Breast epithelium (tissue), 4 donors: ENCODE measurements at places on chromosomes 1 and 21. TPM values are rescaled to one million over a fixed set of nuclear protein-coding genes. Genes with fewer than 3 reads are reported as not detected.

Gene VWA5B1
- 0.29 TPM for total RNA-seq

Gene SPATA45
- total RNA-seq: not detected

Gene DCDC2B
- not detected for total RNA-seq

Gene MYBPH
- not detected for total RNA-seq

Gene TRAF3IP3
- 4.6 TPM for total RNA-seq

GRCh38 chr1:206803221-206803730, 31.0 kb upstream of the IL10 start:
- DNase-seq: no peak

DNA sequence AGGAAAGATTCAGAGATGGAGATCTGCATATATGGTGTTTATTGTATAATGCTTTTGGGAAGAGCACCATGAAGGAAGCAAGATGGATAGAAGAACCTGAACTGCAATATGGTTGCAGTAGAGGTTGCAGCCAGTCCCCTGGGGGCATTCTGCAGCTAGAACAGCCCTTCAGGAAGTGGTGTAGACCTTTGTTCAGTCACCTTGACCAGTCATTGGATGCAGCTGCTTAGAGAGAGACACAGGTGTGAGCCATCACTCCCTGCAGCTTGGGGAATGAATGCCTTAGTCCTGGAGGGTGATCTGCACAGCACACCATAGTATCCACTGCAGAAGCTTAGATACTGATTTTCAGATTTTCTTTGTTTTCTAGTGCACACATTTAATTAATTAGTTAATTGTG, 42.3 kb downstream of the NEK7 start:
- no peak for DNase-seq

GRCh38 chr1:200917291-200917817, 22.7 kb downstream of the INAVA start:
- no peak for DNase-seq

DNA sequence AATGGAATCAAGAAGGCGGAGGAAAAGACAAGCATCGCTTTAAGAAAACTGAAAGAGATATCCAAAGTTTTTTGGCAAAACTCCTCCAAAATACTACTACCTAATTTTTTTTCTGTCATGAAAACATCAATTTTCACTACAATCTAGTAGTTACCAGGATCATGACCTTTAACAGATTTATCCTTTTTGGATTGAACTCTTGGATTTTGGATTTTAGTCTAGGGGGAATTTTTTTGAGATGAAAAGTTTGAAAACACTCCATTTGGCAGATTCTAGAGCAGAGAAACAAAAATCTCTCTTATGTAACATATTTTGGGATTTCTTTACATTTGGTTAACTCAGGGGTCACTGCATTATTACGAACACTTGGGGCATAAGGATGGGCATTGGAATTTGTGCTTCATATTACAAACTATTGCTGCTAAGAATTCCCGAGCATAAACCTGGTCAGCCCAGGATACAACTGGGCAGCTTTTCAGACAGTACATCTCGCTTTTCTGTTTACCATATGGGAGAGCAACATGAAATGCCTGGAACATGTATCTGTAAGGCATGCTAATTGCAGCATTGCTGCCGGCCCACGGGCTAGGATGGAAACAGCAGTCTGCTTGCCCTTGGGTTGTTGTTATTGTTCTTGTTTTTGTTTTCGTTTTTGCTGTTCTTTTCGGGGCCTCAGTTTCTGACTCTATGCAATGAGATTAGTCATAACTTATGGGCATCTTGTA, 264.3 kb downstream of the RHOU start:
- no peak for DNase-seq

DNA sequence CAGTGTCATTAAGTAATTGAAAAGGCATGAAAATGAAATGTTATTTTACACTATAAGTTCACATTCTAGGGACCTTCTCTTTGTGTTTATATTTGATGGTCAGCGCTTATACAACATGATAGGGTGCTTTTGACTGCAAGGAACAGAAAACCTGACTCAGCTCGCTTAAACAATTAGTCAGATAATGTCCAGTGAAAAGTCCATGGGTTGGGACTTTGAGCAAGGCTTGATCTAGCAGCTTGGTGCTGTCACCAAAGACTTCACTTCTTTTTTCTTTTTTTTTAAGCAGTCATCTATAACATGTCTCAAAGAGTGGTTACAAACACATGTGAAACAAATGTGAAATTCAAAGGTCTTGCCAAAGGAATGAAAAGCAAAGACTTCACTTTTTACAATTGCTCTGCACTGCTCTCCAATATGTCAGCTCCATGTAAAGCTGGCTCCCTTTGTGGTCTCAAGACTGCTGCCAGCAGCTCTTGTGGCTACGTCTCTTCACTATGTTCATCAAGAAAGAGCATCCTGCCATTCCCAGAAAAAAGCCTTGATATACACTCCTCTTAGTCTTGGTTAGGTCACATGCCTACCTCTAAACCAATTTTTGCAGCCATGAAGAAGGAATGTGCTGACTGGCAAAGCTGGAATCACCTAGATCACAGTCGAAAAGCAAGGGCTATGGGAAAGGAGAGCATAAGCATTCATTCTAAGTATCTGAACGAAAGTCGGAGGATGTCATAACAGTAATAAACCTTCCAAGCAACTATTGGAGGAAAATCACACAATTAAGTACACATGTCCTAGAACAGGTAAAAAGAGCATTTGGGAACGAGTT, 15.2 kb downstream of the F3 start:
- DNase-seq: no peak

DNA sequence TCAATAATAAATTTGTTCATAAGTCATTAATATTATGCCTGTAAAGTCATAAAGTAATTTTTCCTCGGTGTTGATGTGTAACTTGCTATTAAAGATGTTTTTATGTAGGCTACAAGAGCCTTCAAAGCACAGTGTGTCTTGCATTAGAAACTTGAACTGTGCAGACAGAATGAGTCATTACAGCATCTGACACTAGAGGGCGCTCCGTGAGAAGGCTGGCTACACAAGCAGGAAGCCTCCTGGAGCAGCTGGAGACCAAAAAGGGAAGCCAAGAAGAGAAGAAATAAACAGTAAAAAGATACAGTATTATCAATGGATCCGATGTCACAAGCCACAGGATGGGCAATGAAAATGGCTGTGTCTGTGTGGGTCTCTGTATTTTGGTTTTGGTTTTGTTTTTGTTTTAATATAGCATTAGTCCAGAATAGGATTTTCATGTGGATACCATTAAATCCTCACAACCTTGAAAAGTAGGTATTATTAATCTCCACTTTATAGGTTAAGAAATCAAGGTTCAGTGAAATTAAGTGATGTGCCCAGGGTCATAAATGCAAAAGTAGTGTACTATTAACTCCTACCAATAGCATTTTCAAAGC, 16.1 kb upstream of the LRRC8D start:
- peak; percentile 82 for DNase-seq

GRCh38 chr1:109404838-109405237, 7.1 kb upstream of the SORT1 start:
- no peak for DNase-seq

- no peak for DNase-seq
Observed at GRCh38 chr1:212979340-212980122, 29.2 kb downstream of the VASH2 start.

DNA sequence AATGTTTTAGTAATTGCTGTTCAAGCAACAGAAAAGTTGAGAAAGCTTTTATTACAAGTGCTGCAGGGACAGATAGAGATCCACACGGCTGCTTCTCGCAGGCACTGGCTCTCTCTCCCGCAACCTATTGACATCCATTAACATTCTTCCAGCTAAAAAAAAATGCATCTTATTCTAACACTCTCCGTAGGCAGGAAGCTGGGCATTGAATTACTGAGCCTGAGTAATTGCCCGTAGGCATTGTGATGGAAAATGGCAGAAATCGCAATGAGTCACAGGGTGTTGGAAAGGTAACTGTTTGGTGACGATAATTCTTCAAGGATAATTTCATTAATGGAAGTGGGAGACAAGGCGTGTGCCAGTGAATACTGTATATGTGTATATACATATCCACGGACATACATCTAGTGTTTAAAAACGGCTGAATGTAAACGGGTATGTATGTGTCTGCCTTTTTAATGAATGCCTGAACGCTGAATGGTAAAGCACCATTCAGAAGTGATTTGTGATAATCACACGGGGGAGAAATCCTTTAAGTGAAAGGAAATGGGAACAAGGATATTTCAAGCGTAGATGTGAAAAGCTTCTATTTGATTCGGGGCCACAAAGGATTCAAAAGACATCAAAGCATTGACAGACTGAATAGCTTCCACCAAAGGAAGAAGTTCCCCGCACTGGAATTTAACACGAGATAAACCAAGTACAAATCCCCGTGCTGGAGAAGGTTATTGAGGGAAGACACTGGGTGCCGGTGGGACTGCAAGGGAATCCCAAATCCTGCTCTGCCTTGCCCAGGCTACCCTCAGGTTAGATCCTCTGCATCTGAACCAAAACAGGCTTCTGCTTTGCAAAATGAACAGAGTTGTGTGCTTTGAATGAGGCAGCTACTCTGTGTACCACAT, 567.2 kb downstream of the NPHP4 start:
- DNase-seq: no peak

GRCh38 chr1:119885903-119886783, 10.2 kb downstream of the ADAM30 start:
- peak; percentile 67 for DNase-seq

GRCh38 chr1:18384059-18384458, 96.7 kb upstream of the KLHDC7A start:
- no peak for DNase-seq

GRCh38 chr1:206809504-206810084, 37.3 kb upstream of the IL10 start:
- DNase-seq: no peak

DNA sequence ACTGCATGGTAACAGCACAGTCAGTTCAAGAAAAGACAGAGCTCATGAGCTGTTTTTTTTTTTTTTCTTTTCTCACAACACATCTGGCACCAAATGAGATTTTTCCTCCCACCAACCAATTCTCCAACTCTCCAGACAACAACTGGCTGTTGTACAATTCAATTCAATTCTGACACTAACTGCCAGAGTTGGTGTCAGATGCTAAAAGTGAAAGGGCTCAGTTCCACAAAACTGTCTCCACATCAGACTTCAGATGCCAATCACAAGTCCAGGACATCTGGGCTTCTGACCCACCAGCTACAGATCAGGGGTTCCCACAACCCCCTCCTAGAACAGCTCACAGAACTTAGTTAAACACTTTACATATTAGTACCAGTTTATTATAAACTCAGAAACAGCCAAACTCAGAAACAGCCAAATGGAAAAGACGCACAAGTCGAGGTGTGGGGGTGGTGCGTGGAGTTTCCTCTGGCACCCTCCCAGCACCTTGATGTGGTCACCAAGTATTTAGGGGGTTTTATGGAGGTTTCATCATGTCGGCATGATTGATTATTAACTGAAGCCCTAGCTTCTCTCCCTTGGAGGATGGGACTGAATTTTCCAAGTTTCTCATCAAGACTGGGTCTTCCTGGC, 39.2 kb upstream of the LRRC8D start:
- no peak for DNase-seq

DNA sequence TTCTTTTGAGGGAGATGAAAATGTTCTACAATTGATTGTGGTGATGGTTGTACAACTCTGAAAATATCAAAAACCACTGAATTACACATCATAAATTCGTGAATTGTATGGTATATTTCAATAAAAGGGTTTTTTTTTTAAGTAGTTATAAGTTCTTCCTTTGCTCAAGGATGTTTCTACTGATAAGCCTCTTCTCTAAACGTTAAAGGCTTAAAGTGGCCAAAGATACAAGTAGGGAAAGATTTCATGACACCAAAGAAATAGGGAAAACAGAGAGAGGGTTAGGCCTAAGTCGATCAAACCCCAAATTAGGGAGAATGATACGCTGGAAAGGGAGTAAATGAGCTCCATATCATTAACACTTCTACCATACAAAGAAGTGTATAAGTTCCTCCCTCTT, 4.1 kb downstream of the KDM5B start:
- DNase-seq: no peak

- no peak for DNase-seq
Observed at GRCh38 chr1:89545264-89546038, 20.8 kb downstream of the LRRC8B start.

- no peak for DNase-seq
Observed at GRCh38 chr1:17542645-17543044, 3.1 kb downstream of the ARHGEF10L start.

DNA sequence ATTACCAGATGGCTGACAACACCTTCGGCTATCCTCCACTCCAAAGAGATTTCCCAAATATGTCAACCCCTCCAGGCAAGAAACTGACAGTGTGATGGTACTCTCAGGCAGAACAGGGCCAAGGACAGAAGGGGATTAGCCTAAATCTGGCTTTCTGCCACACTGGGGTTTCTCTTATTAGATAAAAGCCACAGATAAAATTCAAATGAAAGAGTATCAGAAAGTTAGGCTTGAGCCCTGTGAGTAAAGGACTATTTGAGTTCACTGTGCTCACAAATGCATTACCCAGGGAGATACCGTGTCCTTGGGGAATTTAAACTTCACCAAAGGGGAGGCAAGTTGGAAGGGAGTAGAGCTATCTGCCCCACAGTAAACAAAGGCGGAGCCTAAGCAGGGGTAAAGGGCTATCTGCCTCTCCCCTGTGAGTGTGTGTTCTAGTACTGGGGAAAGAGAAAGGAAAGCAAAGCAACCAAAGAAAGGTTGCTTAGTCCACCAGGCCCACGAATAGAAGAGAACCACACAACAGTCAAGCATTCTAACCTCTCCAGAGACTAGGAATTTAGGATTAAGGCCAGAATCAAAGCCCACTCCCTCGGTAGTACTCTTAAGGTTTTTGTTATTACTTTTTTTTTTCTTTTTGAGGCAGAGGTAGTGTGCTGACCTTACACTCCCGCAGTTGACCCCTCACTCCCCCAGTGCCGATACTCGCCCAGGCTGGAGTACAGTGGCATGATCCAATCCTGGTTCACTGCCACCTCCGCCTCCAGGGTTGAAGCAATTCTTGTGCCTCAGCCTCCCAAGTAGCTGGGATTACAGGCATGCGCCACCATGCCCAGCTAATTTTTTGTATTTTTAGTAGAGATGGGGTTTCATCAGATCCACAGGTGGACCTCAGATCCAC, 12.7 kb downstream of the TPM3 start:
- DNase-seq: no peak

DNA sequence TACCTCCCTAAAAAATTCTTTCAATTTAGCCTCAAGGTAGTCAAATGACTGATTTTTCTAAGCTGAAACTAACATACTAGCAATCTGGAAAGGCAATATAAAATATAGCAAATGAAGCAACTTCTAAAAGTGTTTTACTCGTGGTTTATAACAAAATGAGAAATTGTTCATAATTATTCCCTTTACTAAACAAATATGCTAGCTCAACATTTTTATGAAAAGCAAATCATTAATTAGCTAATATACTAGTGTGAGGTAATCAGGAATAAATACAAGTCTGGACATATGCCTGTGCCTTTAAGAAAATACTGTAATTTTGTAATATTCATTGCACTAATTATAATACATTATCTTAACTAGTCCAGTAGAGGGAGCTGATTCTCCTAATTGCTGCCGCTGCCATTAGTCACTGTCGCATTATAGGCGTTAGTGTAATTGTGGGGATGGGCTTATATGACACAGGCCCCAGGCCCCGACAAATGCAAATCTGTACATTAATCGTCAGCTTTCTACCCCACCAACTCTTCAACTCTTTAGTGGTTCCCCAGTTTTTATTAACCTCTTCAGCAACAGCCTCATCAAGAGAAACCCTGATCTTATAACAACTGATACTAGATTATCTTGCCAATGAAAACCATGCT, 160.9 kb downstream of the GABPA start:
- DNase-seq: no peak
